ENCODE measurements at places on chromosomes 12 and 14.

DNA sequence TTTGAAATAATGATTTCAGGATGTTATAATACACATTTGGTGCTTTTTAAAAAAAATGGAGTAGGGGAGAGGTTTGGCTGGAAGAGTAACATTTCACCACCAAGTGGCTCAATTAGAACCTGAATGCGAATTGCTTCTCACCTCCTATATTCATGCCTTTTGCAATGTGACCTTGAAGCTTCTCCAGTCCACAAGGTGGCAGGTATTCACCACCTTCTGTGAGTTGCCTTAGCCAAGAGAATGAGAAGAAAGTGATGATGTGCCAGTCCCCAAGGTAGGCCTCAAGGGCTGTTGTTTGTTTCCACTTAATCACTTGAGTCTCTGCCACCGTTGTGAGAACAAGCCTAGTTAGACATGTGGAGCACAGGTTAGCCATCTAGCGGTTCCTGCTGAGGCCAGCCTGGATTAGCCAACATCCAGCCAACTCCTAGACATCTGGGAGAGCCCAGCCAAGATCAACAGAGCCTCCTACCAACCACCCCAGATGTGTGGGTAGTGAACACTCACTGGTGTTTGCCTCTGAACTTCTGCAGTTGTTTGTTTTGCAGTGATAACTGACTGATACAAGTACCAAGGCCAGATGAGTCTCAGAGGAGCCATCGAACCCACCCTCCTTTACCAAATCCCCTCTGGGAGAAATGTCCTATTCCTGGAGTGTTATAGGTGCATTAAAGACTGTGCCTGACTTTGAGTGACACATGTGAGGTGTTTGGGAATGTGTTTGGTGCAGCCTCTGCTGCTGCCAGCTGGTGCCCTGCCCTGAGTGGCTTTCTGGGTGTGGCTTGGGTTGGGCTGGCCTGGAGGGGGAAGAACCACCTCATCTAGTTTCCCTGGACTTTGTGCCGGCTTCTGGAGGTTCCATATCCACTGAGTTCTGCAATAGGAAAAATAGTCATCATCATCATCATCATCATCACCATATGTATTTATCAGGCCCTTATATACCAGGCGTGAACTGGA, 132.5 kb upstream of the RFLNA start:
- DNase-seq, result no peak

- no peak for DNase-seq
Measured at GRCh38 chr14:101365329-101366158, 195.8 kb upstream of the DIO3 start.

- DNase-seq, result no peak
Measured at GRCh38 chr14:62213516-62213915, 451.3 kb downstream of the SNAPC1 start.

DNA sequence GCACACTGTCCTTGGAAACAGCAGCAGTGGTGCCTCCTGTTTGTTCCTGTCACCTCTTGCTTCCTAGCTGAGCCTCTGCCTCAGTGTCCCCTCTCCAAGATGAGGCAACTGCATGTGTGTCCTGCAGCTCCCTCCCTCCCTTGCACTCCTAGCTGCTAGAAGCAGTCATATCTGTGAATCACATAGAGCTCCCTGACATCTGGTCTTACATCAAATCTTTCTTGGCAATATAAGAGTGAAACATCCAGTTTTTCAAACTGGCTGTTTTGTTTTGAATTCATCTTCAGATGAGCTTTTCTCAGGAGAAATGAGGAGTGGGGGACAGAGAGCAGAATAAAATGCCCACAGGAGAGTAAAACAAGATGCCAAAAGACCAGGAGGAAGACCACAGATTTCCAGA, 103.7 kb downstream of the VCPKMT start:
- DNase-seq, result no peak

DNA sequence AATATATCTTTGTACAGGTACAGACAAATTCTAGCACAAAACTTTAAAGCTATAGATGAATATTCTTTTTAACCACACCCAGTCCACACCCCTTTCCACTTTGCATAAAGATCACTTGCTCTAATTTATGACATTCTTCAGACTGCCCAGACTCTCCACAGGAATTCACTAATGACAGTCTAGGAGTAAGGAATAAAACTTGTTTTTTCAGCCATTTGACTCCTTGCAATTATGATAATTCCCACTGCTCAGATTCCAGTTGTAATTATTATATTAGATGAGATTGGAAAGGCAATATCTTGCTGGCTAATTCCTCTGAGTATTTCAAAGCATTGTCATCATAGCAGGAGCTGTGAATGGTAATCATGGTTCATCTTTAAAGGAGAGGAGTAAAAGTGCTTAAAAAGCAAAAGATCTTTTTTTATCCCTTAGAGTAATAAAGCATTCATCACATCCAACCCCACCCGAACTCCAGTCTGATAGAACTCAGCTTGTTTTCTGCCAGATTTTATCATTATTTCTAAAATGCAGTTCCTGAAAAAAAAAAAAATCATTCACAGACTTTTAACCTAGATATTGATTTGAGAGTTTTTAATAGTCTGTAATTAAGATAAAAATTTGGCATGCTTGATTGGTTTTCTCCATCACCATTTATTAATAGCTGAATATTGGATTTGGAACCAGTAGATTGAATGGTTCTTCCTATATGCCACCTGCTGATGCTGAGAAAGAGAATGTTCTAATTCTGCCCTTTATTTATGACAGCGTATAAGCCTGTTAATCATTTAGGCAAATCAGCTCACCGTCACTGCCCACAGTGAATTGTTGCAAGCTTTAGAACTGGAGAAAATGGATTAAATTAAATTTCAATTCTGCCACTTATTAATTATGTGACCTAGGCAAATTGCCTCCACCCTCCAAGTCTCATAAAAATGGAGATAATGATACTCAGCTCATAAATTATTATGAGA, 93.9 kb upstream of the RASSF8 start:
- no peak for DNase-seq

GRCh38 chr14:50303744-50304471, 8.1 kb downstream of the L2HGDH start:
- no peak for DNase-seq

DNA sequence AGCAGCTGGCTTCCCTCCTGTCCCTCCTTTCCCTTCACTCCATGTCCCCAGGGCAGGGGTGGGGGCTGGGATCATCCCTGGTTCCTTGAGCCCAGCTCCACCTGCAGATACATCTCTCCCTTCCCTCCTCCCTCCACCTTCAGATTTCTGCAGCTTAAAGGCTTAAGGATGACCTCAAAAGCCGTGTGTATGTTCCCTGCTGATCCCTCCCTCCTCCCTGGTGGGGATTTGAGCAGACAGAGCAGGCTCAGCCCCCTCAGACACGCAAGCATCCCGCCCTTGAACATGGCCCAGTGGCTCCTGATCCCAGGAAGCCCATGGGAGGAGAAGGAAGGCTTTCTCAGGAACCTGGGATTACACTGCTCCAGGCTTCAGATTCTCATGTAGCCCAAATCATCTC, 82.9 kb upstream of the RIN3 start:
- DNase-seq, result no peak
